ENCODE measurements at places on chromosomes 5 and 9.

DNA sequence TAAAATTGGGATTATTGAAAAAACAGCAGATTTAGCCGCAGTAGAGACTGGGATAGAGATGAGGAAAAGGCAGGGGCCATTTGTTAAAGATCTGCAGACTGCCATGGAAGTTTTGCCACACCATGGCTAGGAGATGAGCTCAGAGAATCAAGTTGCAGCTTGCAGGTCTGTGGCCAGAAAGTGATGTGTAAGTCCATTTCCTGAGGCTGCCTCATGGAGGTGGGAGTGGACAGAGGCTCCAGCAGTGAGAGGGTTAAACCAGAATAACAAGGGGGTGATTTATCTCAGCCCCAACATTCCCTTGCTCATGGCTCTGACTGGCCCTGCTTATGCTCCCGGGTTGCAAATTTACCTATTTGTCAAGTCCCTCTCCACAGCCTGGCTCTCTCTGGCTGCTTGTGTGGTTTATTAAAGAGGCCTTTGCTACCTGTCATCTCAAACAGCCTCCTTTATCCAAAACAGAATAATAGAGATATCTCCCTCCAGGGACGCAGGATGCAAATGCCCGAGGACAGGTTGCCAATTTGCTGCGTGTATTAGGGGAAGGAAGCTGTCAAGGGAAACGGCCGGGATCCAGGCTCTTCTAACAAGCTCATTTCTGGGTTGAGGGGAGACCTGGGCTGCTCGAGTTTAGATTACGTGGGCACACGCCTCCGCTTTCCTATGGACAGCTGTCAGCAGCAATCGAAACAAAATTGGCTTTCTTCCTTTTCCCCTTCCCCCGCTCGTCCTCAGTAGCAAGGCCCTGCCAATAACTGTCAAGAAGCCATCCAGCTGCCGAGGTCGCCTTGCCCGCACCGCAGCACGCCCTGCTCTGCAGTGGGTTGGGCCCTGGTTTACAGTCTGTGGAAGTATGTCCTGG, 72.8 kb upstream of the PITX1 start:
- DNase-seq, result no peak

GRCh38 chr5:58466939-58467338, 7.1 kb upstream of the PLK2 start:
- no peak for DNase-seq

DNA sequence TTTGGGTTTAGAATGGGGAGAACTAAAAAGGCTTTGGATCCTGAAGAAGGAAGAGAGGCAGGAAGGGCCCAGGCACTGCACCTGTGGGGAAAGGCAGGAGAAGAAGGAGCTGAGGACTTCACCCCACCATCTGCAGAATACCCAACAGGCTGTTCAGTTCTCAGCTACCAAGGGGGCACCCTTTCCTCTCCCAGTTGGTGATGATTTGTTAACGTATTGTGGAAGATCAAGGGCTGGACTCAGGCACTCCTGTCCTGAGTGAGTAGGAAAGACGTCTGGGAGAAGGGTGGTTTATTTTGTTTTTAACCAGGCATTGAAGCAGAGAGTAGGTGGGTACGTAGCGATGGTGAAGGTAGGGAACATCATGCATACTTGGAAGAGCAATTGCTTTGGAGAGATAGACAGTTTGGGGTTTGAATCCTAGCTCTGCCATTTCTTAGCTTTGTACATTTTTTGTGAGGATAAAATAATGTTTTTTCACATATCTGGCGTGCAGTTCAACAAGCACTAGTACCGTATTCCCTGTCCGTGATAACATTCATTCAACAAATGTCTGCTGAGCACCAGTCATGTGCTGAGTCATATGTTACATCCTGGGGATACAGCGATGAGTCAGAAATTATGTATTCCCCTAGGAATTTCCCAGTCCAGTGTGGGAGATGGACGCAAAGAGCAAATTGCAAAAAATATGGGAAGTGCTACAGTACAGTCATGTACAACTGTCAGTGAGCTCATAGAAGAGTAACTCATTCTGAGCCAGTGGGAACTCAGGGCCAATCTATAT, 2.1 kb downstream of the MSANTD3 start:
- DNase-seq, result no peak

- DNase-seq, result no peak
These were observed 400 bp downstream of the TIFAB start for GRCh38 chr5:135451581-135452320.

- DNase-seq, result no peak
These were observed 102.2 kb upstream of the ICE1 start for GRCh38 chr5:5320062-5320805.

All from mucosa of descending colon (tissue), 3 donors.